ENCODE measurements at places on chromosomes 7 and 10.

DNA sequence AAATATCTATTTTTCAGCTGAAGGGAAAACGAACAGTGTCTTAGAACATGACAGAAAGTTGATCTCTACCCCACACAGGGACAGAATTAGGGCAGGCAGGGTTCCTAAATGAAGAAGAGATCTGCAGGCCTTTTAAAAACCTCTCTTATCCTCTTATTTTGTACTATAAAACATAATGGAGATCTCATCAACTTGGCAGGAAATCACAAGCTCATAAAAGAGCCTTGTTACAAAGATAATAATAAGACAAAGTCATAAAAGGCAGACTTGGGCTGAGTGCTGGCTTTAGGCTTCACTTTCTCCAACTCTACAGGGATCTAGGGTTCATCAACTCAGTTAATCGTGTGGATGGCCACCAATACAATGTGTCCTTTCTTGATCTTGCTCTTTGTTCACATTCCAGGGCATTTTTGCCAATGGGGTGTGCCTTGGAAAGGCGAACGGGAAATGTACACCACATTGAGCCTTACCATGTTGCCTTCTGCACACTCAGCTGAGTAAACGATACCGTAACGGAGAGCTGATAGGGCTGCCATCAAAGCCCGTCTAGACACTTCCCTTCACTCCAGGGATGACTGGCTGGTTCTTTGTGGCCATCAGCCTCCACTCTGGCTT lies 7.1 kb upstream of the TEX36 start:
- DNase-seq: no peak

- no peak for DNase-seq
Observed at GRCh38 chr7:81846398-81846797, 76.6 kb upstream of the HGF start.

GRCh38 chr10:4494551-4494950 lies 331.5 kb upstream of the AKR1E2 start:
- DNase-seq: no peak

DNA sequence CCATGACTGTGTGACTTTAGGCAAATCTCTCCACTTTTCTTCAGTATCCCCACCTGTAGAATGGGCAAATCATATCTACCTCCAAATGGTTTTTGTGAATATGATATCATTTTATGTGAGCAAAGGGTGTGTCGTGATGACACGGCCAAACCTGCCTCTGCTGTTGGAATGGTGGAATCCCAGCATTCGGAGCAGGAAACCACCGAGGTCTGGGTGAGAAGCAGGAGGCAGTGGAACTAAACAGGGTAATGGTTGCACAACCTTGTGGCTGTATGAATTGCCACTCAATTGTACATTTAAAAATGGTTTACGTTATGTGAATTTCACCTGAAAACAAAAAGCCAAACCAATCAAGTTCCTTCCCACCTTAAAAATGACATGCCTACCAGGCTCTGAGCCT lies 131.4 kb upstream of the ZMIZ1 start:
- no peak for DNase-seq

GRCh38 chr7:102208826-102209225 lies 77.8 kb upstream of the SH2B2 start:
- DNase-seq: no peak
